T-helper 22 cell (primary cell): ENCODE measurements at places on chromosomes 1 and 21.

GRCh38 chr1:164256456-164256855 lies 302.5 kb upstream of the PBX1 start:
- no peak for DNase-seq

DNA sequence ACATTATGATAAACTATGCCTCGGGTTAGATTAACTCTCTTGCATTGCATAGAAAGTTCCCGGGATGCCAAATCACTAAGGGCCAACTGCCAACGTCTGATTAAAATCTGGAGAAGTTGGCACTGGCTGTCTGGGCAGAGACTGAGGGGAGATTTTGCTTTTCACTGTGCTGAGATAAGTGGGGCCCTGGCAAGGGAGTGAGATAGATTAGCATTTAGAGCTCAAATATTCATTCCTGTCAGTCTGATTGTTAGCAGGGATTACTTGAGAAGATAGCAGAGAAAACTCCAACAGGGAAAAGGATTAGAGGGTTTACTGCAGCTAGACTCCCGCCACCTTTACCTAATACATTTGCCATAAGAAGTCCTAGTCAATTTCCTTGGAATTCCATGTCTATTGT lies 714.1 kb upstream of the CHRM3 start:
- no peak for DNase-seq

GRCh38 chr1:47262787-47263413 lies 30.9 kb upstream of the TAL1 start:
- DNase-seq: no peak

DNA sequence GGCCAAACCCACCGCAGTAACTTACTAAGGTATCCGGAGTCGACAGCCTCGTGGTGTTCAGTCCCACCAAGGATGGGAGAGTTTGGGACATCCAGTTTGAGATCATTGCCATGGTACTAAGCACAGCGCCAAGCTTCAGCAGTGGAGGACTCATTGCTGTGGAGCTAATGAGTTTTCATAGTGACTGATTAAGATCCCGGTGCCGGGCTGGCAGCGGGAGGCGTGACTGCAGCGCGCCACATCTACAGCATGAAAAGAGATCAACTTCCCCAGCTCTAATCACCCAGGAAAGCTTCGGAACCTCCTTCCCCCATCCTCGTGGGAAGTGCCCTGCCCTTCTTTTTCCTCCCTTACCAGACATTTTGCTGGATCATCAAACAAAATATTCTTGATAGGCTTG lies 149.9 kb downstream of the OLFM3 start:
- no peak for DNase-seq

- DNase-seq: no peak
These were observed 42.1 kb upstream of the CFHR3 start for GRCh38 chr1:196732526-196732925.

DNA sequence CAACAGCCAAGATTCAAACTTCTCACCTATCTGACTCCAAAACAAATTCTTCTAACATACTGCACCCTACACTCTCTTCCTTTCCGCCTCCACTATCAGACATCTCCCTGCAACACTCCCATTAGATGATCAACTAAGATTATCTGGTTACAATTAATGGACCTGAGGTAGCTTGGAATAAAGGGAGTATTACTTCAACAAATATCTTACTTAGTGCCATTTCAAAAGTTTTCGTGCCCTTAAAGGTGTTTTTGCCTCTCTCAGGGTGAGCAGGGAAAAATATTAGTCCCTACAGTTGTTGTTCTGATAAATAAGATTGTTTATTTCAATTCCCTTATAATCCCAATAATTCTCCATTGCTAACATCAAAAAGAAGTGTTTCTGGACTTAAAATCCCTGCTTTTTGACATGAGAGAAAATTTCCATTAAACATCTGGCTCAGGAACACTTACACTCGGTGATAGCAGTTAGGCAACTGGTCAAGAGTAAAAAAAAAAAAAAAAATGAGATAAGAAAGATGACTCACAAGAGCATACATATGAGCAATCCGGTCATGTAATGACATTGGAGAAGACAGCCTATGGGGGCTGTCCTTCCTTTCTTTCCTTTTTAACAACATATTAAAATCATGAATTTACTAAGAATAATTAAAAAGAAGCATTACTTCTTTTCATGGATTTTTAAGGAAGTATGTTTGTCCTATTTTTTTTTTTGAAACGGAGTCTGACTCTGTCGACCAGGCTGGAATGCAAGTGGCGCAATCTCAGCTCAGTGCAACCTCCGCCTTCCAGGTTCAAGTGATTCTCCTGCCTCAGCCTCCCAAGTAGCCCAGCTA lies 7.6 kb downstream of the RSBN1 start:
- no peak for DNase-seq
